RKO (cell line): ENCODE measurements at places on chromosomes 11 and 22.

DNA sequence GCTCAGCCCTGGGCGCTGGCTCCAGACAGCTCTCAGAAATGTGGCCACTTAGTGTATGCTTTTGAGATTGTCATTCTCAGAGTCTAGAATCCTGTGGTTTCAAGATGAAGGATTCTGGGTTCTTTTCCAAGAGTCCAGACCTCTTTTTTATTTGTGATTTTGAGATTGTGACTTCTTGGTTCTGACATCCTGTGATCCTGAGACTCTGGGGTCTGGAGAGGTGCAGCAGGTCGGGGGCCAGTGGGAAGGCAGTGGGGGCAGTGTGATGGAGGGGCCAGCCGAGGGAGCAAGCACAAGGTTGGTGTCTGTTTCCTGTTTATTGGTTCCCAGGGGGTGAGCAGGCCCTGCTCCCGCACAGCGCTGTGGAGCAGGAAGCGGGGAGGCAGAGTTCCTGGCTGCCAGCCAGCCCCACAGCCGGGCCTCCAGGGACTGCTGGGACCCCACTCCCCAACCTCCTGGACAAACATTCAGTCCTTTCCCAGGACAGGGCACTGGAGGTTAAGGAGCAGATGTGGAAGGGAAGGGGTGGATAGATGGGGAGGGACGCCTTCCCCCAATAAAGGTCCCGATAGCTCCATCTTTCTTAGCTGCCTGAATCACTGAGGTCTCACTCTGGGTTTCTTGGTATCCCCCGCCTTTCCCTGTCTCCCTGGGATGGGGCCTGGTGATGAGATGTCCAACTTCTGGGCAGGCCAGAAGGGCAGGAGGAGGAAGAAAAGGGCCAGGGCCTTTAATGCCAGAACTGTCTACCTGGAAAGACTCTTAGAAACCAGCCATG is 13.7 kb downstream of the ARHGEF17 start:
- DNase-seq = no peak

- peak; percentile 29 for DNase-seq
These were observed 2.5 kb upstream of the NCAM1 start for GRCh38 chr11:112958670-112959069.

DNA sequence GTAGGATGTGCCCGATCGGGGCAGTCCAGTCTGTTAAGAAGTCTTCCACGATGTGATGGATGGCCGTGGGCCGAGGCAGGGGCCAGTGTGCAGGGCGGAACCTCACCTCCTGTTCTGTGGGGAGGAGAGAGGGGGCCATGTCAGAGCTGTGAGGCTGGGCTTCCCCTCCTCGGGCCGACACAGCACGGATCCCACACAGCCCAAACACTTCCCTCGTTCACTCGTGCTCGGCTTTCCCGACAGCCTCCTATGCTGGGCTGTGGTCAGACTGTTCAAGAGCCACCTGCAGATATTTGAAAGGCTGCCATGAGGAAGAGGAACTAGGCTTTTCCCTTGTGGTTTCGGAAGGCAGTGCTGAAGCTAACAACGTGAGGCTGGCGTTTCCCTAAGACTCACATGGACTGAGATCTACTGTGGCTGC is 12.3 kb upstream of the TXN2 start:
- no peak for DNase-seq

DNA sequence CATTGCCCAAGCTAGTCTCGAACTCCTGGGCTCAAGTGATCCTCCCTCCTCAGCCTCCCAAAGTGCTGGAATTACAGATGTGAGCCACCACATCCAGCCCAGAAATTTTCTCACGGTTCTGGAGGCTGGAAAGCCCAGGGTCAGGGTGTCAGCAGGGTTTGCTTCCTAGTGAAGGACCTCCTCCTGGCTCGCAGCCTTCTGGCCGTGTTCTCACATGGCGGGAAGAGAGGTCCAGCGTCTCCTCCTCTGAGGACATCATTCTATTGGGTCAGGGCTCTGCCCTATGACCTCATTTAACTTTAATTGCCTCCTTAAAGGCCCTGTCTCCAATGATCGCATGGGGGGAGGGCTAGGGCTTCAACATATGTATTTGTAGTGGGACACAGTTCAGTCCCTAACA is 38.1 kb downstream of the SDHAF2 start:
- DNase-seq = no peak

DNA sequence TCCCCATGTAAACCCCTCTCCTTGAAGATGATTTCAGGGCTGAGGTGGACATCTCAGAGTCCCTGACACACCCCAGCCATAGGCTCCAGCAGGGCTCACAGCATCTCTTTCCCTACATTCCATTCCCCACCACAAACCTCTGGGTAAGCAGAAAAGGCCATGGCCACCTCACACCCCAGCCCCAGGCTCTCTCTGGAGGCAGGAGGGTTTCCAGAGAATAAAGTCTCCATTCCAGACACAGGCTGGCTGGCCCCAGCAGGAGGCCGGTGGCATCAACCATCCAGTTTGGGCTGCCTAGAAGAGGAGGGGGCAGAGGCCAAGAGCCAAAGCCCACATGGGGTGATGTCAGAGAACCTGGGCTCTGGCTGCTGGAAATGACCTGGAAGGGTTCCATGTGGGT is 61.4 kb downstream of the TP53I11 start:
- no peak for DNase-seq

- no peak for DNase-seq
These were observed 73.9 kb downstream of the CTTN start for GRCh38 chr11:70472240-70472639.

DNA sequence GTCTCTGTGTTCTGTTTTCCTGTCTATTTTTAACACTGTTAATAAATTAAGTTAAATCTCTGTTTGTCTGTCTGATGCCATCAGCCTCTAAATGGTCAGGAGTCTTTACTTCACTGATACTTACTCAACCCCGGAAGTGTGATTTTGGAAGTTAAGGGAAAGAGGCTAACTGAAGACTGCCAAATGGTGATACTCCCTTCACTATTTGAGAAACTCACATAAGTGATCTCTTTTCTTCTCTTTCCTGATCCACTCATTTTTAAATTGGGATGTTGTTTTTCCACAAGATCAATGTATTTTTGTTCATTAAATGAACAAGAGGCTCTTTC is 389 bp upstream of the CASP12 start:
- DNase-seq = no peak

DNA sequence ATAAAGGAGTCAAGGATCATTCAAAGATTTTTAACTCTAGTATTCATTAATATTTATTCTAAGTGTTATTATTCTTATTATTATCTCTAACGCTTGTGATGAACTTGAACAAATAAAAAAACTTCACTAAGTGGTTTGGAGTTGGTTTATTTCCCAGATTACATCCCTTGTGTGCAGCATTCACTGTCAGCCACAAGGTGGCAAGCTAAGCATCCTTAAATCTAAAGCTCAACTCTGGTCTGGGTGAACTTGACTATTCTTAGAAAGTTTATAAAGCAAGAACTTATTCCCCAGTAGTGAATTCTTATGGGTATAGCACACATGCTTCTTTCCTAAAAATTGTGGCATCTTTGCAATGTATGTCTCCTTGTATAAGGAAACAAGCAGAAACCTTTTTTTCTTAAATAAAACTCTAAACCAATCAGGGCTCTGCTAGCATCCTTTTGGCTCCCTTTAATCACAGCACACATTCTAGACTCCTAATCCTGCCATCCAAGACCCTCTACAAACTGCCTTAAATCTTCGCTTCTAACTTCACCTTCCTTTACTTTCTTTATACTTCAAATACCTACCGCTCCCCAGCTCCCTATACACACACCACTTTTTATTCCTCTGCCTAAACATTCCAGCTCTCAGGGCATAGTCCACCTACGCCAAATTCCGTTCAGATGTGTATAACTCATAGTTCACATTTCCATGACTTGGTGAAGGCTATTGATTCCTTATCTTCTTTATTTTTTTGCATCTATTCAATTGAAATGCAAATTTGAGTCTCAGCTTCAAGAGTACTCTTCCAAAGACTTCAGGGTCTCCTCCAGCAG is 1068.8 kb downstream of the DLG2 start:
- peak; percentile 69 for DNase-seq

DNA sequence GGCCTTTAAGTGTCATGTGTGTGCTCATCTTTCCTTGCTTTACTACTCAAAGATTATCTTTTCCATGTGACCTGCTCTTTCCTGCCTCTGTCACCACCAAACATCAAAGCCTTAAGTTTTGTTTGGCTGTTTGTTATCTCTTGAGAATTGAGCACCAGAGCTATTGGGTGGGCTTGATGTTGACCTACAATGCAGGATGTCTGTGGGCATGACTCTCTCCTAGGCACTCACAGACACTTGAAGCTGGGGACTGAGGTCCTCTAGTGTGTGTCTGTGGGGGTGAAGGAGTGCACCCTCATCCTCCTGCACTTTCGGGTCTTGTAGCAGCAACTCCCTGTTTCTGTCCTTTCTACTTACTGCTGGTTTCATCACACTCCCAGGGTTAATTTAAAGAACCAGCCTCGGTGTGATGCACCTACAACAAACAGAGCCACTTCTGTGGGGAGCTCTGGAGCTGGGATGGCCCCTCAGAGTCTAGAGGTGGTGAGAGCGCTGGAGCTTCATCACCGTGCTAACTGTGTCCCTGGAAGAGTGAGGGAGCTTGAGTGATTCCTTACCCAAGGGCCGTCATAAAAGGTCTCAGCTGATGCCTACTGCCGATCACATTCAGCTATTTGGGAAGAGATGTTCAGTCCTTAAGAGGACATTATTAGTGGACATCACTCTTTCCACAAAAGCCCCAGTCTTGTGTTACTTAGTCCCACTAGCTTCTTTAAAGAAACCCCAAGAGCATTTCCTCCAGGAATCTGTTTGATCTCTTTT is 56.3 kb downstream of the LRRC74B start:
- no peak for DNase-seq

GRCh38 chr22:37887584-37888378 is 18.3 kb upstream of the MICALL1 start:
- no peak for DNase-seq

GRCh38 chr11:10770626-10771254 is 19.7 kb downstream of the CTR9 start:
- peak; percentile 60 for DNase-seq

- peak; percentile 20 for DNase-seq
These were observed 102.5 kb downstream of the KCNA4 start for GRCh38 chr11:29914203-29914930.

- no peak for DNase-seq
These were observed 14.0 kb upstream of the MS4A10 start for GRCh38 chr11:60771146-60771545.

DNA sequence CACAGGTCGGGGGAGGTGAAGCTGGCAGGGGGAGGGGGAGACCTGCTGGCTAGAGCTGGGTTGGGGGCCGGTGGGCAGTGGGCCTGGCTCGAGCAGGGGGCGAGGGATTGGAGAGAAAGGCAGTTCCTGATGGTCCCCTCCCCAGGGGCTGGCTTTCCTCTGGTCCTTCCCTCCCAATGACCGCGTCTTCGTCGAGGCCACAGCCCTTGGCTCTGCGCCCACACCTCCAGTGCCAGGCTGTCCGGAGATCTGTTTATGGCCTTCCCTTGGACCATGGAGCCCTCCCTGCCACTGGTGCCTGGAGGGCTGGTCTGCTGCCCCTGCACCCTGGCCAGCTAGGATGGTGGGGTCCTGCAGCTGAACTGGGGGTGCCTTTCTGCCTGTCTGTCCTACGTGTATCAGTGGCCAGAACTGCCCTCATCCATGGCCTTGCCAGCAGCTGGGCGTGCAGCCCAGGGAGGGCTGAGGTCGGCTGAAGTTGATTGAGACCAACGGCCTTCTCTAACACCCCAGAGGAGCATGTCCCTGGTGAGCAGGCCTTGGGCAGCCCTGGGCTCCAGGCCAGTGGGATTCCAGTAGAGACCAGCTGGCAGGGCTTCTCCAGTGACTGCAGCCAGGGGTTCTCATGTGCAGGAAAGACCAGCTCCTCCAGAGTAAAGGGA is 12.3 kb downstream of the TANGO2 start:
- DNase-seq = no peak

DNA sequence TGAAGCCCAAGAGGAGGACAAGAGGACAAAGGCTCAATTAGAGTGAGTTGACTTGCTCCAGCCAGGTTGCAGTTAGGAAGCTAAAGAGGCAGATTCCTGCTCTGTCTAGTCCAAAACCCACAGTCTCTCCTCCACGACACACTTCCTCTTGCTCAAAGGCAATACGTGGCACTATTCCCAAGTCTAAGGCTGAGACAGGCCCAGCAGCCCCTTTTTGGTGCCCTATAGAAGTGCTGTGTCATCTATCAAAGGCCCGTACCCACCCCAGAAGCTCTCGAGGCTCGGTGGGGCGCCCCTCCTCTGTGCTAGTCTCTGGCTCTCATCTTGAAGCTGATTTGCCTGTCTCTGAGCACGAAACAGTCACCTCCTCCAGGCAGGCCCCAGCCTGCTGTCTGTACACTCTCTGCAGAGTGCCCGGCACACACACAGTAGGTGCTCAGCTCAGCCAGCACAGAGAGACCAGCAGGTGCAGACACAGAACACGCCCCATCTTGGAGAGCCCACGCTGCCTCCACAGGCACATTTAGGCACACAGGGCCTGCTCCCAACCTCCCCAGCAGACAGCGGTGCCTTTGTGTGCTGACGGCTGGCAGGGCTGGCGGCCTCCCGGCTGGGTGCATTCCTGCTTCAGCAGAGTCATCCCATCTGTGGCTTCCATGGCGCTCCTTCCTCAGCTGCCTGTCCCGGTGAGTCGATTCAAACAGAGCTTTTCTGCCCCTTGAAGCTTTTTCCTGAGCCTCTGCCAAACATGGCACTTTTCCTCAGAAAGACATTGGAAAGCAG is 52.8 kb downstream of the MYH9 start:
- DNase-seq = peak; percentile 20

- no peak for DNase-seq
These were observed 203.5 kb upstream of the SYN3 start for GRCh38 chr22:33261699-33262098.

GRCh38 chr11:80782135-80782885 is 1341.5 kb upstream of the TENM4 start:
- no peak for DNase-seq

DNA sequence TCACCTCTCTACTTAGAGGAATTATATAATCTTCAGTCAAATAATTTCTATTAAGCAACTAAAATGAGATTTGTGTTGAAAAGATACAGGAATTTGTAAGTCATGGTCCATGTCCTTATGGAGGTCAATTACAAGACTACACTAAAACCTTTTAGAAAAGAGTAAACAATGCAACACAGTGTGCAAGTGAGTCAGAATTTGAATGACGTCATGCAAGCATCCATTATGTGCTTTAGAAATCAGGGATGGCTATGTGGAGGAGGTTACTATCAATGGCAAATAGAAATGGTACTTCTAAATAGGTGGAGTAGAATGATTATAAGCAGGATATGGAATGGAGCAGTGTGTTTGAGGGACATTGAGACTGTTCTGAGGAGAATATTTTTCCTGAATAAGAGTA is 16.6 kb downstream of the OR10D3 start:
- peak; percentile 16 for DNase-seq

GRCh38 chr22:27309697-27310096 is 491.9 kb downstream of the MN1 start:
- no peak for DNase-seq

DNA sequence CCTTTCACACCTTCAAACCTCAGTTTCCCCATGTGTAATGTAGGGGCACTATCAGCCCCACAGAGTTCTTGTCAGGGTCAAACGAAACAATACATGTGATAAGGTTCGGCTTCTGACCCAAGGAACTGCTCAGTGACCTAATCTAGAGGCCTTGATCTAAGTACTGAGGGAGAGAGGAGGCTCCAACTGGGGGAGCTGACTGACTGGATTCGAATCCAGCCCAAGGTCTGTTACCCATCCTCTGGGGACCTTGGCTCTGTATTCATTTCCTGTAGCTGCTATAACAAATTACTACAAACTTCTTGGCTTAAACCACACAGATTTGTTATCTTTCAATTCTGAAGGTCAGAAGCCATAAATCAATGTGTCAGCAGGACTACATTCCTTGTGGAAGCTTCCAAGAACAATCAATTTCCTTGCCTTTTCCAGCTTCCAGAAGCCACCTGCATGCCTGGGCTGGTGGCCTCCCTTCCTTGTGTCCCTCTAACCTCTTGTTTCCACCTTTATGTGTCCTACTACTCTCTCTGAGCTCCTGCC is 10.7 kb upstream of the ANAPC15 start:
- DNase-seq = no peak

GRCh38 chr22:43206509-43207161 is 19.7 kb upstream of the TTLL12 start:
- DNase-seq = no peak
